ENCODE measurements at places on chromosomes 5 and 9.

- no peak for DNase-seq
Observed at GRCh38 chr9:72477930-72478518, 43.4 kb upstream of the TMC1 start.

DNA sequence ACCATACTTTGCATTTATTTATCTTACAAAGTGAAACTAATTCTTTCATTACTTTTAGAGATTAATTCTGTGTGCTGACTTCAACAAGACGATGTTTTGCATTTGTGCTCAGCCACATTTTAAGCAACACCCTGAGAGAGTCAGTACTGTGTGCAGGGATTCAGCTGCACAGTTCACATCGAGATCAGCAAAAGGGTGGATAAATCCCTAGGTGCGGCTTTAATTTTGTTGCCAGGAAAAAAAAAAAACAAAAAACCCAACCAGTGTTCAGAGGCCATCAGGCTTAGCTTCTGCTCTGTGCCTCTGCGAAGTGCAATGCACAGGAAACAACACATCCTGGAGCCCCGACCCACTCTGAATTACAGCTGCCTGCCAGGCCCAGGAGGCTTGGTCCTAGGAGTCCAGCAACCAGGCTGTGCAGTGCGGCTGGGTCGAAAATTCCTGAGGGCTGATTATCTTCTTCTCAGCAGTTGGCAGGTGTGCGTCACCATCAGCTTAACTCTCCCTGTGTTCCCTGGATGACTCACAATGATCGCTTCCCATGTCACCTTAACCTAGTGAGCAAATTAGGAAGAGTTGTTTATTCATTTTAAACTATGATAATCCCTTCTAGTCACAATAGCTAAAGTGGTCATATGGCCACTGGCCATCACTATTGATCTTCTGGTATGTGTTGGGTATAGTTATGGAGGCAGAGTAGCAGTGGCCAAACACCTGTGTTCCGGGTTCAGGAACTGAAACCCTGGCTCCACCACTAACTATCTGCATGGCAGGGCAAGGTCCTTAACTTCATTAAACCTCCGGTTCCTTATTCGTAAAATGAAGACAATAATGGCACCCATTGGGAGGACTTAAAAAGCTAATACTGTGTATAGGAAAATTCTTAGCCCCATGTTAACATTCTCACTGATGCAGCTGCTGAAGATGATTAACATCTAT lies 31.2 kb upstream of the NDUFB6 start:
- DNase-seq = no peak

GRCh38 chr9:129355631-129356030 lies 177.6 kb upstream of the IER5L start:
- no peak for DNase-seq

GRCh38 chr5:113382731-113383130 lies 52.1 kb downstream of the TSSK1B start:
- DNase-seq = no peak

GRCh38 chr5:151577566-151577965 lies 13.6 kb downstream of the FAT2 start:
- DNase-seq = no peak

DNA sequence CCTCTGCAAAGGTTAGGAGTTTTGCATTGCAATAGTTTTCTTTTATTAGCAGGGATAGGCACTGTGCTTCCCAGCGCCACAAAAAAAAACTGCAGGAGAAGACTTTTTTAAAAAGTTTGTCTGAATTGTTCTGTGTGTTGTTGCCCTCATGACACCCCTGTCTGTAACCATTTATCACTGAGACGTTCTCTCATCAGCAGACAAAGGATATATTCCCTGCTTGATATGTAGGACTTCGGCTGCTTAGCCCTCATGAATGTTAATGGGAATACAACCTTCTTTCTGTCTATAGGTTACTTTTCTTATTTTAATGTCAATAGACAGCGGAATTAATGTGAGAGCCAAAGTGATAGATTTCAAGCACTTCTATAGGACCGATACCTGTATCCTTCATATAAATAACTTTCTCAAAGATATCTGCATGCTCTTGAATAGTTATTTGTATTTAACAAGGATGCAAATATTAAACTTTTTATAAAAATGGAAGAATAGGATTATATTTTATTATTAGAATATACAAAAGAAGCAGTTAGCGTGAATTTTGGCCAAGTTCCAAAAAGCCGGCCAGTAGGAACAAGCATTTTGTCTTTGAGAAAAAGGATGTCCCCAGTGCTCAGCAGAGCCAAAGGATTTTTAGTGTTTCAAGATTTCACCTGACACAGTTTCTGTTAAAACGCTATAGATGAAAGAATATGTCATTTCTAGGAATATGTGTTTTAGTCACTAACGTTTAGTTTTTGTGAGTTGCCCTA lies 1.5 kb upstream of the LYSMD3 start:
- no peak for DNase-seq

DNA sequence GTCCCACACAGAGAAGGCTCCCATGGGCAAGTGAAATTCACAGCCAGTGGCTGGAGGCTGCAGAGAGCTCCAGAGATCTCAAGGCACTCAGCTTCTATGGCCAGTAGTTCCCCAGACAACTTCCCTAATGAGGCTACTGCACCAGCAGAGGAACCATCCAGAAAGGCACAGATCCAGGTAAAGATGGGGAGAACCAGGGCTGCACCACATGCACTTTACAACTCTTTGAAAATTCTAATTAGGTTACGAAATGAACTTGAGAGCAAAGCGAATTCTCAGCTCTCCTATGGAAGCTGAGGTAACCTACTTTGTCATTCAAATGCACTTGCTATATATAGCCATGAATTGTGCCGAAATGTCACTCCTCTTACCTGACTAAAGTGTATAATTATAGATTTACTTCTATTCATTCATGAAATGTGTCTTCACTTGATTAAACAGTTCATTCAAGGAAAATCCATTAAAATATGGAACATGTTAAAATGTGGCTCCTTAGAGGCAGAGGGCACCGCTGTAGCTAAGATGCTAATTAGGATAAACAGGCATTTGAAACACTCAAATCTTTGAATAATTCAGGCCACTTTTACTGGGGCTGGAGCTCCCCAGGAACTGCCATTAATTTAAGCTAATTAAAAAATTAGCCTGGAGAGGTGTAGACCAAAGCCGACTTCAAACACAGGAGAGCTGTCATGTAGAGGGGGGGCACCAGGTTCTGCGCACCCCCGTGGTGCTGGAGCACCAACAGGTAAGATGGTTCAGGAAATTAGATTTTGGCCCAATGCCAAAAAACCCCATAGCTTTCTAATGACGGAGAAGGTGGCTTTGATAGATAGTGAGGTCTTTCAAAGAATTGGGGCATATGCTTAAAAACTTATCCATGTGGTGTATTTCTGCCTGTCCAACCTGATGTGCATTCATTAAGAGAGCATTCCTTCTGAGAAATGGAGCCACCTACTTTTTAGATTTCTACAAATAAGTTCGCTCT lies 204.1 kb downstream of the GABBR2 start:
- no peak for DNase-seq

DNA sequence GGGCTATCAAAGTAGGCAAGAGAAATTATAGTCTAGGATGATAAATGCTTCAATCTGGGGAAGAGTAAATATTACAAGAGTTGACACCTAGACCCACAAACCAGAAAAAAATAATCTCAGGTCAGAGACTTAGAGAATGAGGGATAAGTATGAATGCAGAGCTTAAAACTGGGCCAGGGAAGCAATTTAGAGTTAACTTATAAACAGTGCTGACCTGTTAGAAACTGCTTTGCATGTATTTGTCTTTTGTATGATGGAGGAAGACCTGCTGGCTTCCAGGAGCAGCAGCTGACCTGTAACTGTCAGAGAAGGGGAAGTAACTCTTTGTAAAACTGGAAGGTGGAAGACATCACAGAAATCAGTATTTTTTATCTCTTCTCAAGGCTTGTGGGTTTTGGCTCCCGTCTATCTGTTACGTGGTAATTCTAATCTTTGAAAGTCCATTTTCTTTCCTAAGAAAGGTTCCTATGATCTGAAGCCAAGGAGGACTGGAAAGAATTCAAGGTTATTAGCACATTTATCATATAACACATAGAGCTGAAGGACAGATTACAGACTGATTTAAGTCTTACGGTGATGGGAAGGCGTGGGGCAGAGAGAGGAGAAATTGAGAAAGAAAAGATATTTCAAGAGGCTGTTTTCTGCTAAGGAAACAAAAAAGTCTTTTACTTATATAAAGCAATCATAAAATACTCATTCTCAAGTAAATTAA lies 114.7 kb upstream of the ADAMTS19 start:
- DNase-seq = no peak

DNA sequence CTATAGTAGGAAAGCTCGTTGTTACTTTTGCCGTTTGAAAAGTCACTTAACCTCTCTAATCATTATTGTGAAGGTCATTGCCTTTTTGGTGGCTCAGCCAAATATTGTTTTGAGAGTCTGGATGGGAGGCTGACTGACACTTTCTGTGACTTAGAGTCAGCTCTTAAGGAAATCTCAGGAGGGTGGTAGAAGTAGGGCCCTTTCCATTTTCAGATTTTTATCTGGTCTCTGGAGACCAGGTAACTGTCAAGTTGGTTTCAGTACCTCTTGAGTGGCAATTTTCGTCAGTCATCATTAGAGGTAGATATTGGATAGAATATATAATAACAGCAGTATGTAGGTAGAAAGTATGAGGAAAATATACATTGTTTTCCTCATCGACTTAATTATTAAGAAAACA lies 23.3 kb downstream of the UGCG start:
- no peak for DNase-seq

DNA sequence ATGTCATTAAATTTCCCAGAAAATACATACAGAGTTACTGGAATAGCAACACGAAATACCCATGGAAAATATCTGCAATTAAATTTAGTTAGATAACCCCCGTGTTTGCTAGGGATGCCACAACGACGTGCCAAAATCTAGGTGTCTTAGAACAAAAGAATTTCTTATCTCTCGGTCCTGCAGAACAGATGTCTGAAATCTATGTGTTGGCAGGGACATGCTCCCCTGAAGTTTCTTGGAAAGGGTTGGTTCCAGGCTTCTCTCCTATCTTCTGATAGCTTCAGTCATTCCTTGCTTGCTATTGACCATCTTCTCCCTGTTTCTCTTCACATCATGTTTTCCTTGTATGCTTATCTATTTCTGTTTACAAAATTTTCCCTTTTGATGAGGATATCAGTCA lies 1067.0 kb downstream of the CDH18 start:
- no peak for DNase-seq

DNA sequence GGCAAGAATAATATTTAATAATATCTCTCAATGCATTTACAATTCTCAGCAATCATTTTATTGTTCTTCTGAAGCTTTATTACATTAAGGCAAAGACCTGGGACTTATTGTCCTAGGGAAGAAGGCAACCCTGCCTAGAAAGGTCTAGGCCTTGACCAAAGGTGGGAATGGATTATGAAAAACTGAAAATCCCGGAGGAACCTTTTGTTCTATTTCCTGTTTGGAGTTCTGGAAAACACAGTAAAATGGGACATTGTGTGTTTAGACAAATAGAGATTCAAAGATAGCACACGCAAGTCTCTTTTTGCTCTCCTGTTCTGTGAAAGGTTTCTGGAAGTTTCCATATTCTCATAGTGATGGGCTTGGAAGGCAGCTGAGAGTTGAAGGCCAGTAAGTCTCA lies 31.1 kb downstream of the BAAT start:
- no peak for DNase-seq

- DNase-seq = no peak
Observed at GRCh38 chr5:180441564-180442051, 52.6 kb upstream of the CNOT6 start.

DNA sequence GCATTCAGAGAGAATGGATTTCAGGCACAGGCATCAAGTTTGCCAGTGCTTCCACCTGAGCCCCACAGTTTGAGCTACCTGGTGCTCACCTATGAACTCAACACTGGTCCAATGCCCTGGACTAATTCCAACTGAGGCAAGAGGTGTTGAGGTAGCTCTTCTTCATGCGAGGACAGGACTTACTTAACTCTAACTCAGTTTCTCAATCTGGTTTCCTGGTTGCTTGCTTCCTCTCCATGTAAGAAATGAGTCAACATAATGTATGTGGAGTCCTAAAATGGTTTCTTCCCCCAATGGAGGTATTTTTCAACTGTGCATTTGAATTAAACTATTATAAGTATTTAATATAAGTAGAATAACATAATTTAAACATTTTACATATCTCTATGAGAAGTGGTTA lies 523.6 kb upstream of the DAB2 start:
- no peak for DNase-seq

DNA sequence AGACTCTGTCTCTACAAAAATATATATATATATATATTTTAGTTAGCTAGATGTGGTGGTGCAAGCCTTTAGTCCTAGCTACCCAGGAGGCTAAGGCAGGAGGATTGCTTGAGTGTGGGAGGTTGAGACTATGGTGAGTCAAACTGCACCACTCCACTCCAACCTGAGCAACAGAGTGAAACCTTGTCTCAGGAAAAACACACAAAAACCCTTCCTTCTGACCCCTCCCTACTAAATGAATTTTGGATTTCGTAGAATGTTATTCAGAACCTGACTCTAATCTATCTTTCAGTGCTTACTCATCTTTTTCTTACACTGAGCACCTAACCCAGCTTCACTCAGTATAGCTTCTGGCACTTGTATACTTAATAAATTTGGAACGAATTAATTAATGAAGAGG lies 35.2 kb upstream of the IL7R start:
- DNase-seq = no peak

GRCh38 chr9:120758544-120758943 lies 34.7 kb downstream of the FBXW2 start:
- DNase-seq = no peak

DNA sequence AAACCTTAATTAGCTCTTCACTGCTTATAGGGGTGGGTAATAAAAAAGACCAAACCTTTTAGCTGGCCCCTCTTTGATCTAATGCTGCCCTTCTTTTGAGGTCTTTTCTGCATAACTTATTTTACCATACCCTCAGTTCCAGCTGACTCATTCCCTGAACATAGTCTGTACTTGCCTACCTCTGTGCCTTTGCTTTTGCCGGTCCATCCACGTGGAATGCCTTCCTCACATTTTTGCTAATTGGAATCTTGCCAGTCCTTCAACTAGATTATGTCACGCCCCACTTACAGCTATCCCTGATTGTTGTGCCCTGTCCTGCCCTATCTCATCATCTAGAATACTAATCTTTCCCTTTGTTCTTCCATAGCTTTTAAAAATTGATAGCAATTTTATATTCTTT lies 44.2 kb downstream of the FAF2 start:
- DNase-seq = no peak
